ENCODE measurements at places on chromosomes 11 and 22. TPM values are rescaled to one million over a fixed set of nuclear protein-coding genes. Genes with fewer than 3 reads are reported as not detected.

Gene ADAMTS8
- not detected for total RNA-seq

Gene HTR3B
- not detected for total RNA-seq

Gene C11orf16
- not detected for total RNA-seq

Gene DSCAML1
- total RNA-seq: 1.3 TPM

Gene HOATZ
- not detected for total RNA-seq

Gene CCDC89
- not detected for total RNA-seq

Gene PNPLA5
- not detected for total RNA-seq

Gene POU2F3
- total RNA-seq: not detected

DNA sequence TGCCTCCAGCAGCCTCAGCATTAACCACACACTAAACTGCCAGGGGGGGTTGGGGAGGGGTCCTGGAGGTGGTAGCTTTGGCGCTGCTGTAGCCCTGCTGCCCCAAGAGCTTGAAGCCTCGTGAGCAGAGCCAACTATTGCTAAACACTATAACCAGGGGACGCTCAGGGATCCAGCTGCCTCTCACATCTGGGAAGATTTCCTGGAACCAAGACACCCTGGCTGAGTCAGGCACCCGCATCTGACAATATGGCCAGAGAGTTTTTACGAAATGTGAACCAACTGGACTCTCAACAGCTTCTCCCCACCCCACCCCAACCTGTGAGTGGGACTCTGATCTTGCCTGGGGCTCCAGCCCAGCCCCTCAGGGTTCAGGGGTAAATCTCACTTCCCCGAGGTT lies 14.3 kb downstream of the C1QTNF6 start:
- DNase-seq: no peak

- no peak for DNase-seq
Observed at GRCh38 chr11:133078591-133079404, 453.5 kb downstream of the OPCML start.

DNA sequence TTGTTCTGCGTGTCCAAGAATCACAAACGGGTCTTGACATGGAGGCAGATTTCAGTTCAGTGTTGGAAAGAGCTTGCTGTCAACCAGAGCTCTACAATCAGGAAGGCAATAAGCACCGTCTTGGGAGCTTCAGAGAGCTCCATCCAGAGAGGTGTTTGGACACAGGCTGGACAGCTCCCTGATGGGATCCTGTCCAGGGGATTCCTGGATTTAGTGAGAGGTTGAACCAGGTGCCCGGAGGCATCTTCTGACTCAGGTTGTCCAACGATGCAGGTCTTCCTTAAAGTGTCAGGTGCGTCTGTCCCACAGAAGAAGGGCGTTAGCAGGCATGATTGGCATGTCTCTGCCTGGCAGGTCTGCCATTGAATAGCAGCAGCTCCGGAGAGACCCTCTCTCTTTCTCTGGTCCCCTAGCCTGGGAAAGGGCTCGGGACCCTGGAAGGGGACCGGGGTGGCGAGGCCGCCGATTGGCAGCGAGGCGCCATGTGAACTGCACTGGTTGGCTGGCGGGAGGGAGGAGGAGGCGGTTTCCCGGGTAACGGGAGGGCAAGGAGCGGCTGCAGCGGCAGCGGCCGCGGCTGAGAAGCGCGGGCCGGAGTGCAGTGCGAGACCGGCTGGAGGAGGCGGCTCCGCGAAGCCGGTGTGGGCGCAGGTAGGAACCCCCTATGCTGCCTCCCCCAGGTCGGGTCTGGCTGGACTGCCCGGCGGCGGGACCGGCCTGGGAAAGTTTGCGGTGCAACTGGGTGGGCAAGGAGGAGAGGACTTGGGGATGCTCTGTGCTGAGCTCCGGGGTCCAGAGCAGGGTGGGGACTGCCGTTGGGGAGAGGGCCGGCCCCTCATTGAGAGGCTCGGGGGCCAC lies 104.1 kb upstream of the E2F8 start:
- DNase-seq: no peak
